ENCODE measurements at places on chromosomes 6 and 20.

DNA sequence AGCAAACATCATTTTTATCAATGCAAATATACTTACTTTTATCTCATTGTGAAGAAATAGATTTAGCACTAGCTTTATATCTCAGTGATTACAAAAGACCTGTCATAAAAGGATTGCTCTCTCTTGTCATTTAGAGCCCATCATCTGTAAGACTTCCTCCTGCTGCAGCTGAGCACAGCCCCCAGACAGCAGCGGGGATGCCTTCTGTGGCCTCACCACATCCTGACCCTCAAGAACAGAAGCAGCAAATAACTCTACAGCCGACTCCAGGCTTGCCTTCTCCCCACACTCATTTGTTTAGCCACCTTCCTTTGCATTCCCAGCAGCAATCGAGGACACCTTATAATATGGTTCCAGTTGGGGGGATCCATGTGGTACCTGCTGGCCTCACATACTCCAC lies 127.0 kb upstream of the EDN1 start:
- DNase-seq, result no peak

- DNase-seq, result no peak
These were observed 266.4 kb downstream of the SAMD5 start for GRCh38 chr6:147774856-147775255.

GRCh38 chr6:165714907-165715306 lies 51.9 kb upstream of the PDE10A start:
- no peak for DNase-seq

- DNase-seq, result no peak
These were observed 897.0 kb upstream of the SLC35B3 start for GRCh38 chr6:9332241-9332780.

- DNase-seq, result no peak
These were observed 23.5 kb upstream of the MPC1 start for GRCh38 chr6:166406197-166406596.

DNA sequence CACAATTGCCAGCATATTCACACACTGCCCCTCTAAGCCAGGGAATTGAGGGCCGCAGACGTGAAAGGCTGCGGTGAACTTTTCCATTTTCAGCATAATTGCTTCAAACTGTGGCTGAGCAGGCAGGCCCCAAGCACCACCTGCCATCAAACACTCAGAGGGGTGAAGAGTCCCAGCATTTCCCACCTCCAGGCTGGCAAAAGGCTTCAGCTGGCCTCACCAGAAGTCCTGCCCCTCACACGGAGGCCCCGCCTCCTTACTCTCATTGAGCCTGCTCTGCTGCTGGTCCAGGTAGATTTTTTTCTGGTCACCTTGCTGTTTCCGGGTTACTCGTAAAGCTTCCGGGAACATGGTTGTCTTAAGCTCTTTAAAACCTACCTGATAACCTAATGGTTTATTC lies 52.0 kb upstream of the PRELID3B start:
- DNase-seq, result no peak

GRCh38 chr20:5714261-5715041 lies 35.8 kb upstream of the SHLD1 start:
- DNase-seq, result peak; percentile 80

- no peak for DNase-seq
These were observed 489.7 kb downstream of the QKI start for GRCh38 chr6:163904186-163904585.

GRCh38 chr6:19998541-19998940 lies 161.4 kb downstream of the ID4 start:
- no peak for DNase-seq

GRCh38 chr6:111736005-111736608 lies 130.4 kb upstream of the TRAF3IP2 start:
- DNase-seq, result no peak

- DNase-seq, result peak; percentile 62
These were observed 4.5 kb upstream of the SPDEF start for GRCh38 chr6:34560366-34561226.

GRCh38 chr6:78583079-78583478 lies 284.3 kb upstream of the IRAK1BP1 start:
- DNase-seq, result no peak

- DNase-seq, result peak; percentile 56
These were observed 266.0 kb upstream of the CITED2 start for GRCh38 chr6:139640448-139640847.

DNA sequence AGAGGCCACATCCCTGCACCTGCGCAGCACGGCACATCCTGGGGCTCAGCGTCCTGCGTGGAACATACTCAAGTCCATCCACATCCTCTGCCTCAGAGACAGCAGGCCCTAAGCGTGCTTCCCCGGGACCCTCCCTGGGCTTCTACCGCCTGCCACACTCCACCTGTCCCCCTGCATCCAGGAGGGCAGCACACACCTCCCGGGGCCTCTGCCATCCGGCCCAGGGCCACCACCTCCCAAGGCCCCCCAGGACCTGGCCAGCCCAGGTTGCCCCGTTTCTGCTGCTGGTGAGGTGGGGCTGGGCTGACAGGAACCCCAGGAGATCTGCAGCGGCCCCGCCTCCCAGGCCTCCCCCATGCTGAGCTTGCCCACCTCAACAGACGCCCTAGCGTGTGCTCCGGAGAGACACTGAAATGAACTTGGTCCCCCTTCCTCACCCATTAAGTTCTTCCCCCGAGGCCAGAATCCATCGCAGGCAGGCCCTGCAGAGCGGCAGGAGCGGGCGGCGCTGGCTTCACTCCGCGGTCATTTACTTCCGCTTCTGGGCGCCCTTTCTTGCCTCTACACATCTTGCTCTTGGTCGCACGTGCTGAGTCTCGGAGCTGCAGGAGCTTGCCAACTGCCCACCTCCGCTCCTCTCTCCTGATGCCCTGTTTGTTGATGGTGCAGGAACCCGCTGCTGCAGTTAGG lies 235.3 kb downstream of the TAF4 start:
- no peak for DNase-seq

DNA sequence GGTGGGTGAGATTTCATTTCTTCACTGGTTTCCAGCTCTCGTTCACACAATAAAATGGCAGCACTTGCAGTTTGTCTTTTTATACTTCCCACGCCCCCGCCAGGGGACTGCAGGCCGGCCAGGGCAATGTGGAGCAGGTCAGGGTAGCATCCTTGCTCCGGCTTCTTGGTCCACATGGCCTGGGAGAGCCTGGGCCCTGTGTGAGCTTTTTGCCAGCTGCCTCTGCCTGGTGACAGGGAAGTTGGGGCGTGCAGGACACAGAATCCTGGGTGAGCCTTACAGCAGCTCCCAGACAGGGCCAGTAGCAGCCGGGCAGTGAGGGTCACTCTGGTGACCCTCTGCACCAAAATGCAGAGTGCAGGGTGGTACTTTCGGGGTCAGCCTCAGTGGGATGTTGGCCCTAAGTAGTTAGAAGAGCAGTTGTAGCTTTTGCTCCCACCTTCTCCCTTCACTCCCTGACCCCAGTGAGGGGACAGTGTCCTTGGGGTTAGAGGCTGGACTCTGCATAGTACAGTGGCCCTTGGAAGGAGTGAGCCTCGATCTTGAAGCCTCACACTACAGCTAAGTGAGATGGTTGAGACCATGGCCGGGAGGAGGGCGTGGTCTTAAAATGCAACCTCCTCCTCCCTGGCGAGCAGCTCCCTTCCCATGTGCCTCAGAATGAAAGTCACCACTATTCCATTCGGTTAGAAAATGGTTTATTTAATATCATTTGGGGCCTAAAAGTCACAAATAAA lies 23.8 kb downstream of the PYGB start:
- DNase-seq, result no peak

DNA sequence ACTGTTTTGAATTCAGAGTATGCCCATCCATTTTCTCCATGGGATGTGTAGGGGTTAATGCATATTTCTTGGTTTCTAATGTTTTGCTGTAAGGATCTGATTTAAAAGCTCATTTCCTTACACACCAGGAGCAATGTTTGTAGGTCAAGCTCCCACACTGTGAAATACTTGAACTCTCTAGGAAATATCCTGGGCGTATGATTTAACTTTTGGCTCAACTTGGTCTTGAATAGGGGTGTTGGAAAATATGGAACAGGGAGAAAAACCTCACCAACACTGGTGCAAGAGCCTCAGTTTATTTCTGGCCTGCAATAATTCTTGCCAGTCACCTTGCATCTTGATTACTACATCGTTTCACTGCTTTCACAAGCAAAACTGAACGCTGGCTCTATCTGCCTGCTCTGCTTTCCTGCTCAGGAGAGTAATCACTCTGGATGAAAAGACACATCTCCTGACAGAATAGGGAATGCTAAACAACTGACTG lies 25.1 kb upstream of the RFPL4B start:
- DNase-seq, result no peak

DNA sequence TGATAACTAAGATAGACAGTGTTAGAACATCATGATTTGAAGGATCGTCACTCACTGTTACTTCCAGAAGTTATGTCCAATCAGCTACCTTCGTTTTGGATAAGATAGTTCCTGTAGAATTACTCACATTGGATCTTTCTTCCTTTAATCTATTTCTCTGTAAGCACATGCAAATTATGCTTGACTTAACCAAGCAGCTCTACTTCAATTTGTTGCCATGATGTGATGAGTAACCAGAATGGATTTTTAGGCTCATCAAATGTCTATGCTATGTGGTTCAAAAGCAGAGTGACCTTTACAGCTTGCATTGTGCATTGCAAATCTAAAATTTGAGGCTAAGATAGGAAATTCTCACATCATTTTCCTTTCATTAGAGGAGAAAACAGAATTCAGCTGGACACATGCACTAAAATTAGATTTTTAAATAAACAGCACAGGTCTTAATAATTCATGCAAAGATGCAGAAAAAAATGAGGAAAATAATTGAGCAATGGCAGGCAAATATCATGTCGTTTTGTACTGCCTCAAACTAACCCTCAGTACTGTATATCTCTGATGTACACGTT lies 76.7 kb upstream of the ZFP64 start:
- peak; percentile 84 for DNase-seq

DNA sequence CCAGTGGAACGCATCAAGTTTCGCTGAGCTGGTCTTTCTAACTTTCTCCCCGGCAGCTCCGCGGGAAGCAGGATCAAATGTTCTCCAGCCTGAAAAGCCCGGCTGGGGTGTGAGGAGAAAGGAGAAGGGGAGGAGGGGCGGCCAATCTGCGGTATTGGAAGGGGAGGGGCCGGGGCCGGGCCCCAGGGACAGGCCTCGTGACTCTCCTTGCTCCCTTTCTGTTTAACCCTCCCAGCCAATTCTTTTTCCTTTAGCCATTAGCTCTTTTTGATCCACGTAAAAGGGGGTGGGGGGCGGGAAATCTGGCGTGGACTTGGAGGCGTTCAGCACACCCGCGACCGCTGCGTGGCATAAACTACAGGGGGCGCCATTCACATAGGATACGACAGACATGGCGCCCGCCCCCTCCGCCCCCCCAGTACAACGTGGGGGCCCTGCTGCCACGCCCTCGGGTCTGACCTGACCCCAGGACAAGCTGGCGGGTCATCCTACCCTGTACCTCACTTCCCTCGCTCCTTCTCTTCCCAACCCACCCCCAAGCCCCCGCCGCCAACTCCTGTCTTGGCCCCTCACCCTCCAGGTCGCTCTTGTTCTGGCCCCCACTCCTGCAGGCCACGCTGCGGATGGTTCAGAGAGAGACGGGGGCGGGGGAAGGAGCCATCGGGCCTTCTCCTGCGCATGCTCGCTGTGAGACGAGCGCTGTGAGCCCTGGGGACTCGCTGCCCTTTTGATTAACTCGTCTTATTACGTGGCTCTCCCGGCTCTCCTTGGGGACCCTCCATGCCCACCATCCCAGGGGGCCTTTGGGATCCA lies 7.8 kb upstream of the MDGA1 start:
- DNase-seq, result peak; percentile 80

- DNase-seq, result peak; percentile 96
These were observed 76.5 kb upstream of the SUPT3H start for GRCh38 chr6:45454008-45454911.
